Central memory CD4-positive, alpha-beta T cell (primary cell): ENCODE measurements at places on chromosomes 4 and X.

DNA sequence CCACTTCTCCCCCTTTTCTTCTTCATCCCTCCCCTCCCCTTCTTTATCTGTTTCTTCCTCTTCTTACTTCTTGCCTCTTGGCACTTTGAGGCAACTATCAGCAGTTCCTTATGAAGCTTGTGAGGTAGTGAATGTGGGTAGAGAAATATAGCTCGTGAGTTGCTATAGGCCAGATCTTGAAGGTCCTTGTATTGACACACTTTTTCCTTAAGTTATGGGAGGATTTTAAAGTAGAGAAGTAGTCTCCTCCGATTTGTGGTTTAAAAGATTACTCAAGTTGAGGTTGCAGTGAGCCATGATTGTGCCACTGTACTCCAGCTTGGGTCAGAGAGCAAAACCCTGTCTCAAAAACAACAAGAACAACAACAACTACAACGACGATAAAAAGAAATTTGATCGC, 3.4 kb upstream of the RRAGB start:
- DNase-seq, result no peak

DNA sequence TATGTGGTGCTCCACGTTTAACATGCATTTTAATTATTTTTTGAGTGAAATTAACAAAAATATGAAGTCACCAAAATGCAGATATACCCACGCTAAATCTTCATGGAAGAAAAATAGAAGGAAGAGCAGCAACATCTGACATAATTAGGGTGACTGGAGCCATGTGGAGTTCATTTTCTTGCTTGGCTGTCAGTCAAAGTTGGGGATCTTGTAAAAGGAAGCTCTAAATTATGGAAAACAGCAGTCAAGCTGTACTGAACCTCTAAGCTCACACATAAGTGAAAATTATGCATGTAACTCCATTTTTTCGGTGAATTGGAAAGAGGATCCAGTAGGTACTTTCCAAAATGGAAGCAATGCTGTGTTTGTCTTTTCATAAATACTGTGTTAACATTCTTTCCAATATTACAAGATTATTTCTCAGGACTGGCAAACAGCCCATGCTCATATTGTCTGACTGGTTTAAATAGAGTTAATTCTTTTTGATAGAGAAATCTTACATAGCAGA, 9.7 kb upstream of the PDGFC start:
- DNase-seq, result no peak

DNA sequence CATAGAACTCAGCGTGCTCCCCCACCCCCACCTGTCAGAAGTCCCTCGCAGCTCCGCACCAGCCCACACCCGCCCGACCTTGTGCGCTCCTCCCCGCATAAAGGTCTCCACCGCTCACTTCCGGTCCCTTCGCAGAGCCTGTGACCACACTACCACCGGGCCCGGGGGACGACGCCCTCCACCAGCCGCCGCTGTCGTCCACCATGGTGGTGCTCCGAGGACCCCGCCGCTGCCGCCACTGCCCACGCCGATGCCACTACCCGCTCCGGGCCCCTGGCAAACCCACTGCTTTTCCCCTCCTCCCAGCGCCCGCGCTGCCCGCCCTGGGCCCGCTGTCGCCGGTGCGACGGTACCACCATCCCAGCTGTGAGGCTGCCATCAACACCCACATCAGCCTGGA, 79.8 kb upstream of the LANCL3 start:
- DNase-seq, result no peak

- DNase-seq, result no peak
Measured at GRCh38 chr4:6231663-6232165, 31.4 kb upstream of the JAKMIP1 start.

DNA sequence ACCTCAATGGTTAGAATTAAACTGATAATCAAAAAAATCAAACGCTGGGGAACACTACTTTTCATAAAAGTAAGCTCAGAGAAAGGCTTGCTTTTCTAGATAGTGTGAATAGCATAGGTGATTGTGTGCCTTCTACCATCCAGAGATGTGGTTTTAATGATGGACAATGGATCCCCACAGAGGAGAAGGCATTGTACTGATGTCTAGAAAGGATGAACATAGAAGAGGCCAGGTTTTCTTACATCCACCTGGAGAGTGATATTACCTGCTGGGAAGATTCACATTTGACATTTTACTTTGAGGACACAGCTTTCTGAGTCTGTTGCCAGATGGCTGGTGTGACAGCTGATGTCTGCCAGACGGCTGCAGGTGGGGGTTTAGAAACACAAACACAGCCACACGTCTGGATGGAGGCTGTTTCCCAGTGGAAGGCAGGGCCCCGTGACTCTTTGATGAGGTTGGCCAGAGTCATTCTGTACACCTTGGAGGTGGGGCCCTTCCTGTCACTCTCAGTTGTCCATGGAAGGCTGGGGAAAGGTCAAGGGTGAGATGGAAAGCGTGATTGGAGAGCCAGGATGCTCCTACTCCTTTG, 114.4 kb downstream of the PSAPL1 start:
- DNase-seq, result no peak

- no peak for DNase-seq
Measured at GRCh38 chrX:1725472-1725871, 110.6 kb downstream of the ASMT start.

DNA sequence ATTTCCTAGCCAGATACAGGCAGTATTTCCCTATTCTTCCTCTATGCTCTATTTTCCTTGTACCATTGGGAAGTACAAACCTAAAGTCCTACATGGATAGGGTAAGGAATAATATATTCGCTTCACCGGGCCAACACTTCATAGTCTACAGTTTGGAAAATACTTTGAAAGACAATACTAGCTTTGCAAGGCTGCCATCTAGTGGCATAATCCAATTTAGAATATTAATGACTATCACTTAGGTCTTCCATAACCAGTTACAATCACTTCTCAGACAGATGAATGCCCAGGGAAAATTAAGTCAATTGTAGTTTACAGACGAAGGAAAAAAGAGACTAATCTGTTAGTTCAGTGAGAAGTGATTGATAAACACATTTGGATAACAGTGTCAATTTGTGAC, 141.0 kb upstream of the FAM47C start:
- no peak for DNase-seq

DNA sequence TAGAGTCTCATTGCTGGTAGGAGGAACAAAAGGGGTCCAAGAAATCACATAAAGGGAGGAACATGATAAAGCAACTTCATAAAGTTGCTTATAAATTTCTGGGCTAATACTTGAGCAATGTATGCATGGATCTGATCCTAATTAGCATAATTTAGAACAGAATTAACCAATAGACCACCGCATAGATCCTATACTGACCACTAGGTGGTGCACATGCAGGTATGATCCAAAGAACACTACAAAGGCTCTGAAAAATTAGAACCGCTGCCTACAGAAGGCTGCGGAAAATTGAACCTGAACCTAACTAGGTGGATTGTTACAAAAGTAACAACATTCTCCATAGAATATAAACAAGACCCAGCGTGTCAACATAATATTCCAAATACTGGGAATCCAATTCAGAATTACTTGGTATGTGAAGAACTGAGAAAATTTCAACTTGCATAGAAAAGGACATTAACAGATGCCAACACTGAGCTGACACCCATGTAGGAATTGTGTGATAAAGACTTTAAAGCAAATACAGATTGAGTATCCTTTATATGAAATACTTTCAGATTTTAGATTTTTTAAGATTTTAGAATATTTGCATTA, 23.3 kb downstream of the BRCC3 start:
- peak; percentile 35 for DNase-seq

- no peak for DNase-seq
Measured at GRCh38 chr4:48499551-48500066, 9.6 kb downstream of the ZAR1 start.

DNA sequence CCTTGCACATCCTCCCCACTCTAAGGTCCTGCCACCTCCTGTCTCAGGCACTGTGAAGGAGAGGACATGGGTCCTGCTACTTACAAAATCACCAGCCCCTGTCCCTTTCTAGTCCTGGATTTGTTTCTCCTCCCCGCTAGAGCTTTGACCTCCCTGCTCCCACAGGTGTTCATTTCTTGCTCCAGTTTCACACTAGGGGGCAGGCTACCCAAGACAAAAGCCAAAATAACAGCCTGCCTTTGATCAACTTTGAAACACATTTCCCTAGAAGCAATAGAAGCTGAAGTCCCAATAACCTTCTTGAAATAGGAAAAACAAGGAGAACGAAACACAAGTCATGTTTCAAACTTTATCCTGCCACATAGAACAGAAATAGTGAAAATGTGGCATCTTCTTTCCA, 164.4 kb downstream of the QDPR start:
- DNase-seq, result peak; percentile 3

DNA sequence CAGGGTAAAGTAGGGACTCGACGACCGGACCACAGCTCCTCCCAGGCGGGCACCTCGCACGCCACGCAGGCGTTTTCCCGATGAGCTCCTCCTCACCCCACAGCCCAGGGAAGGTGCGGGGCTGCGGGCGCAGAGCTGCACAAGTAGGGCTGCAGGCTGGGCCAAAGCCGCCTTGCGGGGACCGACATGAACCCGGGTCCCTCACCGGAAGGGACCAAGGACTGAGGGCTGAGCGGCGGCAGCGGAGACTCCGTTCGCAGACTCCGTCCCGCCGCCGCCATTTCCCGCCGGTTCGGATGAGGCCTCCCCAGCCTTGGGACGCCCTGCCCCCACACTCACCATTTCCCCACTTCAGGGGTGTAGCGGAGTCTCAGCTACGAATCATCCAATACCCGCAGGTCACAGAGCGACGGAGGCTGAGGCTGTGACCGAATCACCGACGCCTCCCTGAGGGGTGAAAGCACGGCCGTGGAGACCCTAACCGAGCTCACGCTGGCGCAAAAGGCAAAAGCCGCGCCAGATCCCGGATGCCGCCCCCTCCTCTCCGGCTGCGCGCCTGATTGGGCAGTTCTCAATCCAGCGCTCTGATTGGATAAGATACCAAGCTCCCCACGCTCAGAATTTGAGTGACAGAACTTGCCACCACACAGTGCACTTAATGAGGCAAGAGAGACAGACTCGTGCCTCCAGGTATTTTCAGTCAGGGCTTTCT, at the start of gene ZNF732:
TSS of gene ZNF732 (minus strand) at position 506 of the 712 bp plus-strand sequence. CDS start at position 342, 164 bp downstream.
- DNase-seq, result no peak

DNA sequence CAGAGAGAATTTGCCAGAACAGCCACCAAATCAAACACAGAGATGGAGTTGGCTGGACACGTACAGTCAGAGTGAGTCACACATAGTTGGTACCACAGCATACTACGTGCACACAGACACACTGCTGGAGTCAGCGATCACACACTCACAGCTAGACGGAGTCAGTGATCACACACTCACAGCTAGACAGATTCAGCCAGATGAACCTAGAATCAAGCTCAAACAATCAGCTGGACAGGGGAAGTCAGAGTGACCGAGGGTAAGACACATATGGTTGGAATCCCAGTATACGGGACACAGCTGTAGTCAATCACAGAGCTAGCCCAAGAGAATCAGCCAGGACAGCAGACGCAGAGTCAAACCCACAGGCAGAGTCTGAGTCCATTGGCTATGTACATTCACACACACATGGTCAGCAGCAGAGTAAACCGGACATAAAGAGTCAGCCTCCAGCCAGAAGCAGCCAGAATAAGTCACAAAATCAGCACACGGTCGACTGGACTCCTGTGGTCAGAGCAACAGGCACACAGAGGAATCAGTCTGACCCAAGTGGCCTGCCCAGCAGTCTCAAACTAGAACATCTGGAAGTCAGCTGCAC, 4.6 kb downstream of the SLC38A5 start:
- DNase-seq, result no peak

GRCh38 chrX:15073313-15073712, 196.6 kb downstream of the ASB9 start:
- DNase-seq, result no peak

GRCh38 chr4:85489273-85489981, 14.5 kb downstream of the ARHGAP24 start:
- DNase-seq, result no peak

DNA sequence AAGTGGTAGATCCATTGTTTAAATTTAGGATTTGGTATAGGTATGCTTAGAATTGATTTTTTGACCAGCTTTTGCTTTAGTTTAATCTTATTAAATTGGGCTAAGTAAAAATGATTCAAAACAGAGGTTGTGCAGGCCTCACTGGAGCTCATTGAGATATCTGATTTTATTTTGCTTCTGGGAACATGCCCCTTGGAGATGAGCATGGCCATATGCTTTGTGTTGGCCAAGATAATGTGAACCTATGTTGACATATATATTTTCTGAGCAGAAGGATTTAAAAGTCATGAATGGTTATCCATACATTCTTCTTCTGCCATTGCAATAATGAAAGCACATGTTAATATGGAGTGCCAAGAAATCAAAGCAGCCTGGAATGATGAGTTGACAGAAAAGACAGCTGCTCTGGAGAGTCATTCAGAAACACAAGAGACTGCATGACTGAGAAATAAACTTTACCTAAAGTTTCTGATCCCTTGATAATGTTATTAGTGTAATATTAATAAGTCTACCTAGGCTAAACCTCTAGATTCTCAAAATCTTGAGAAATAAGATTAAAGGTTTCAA, 489.7 kb upstream of the GNPDA2 start:
- no peak for DNase-seq

GRCh38 chr4:109419679-109420078, 13.9 kb upstream of the SEC24B start:
- DNase-seq, result no peak

- DNase-seq, result no peak
Measured at GRCh38 chr4:98481167-98481566, 177.2 kb downstream of the TSPAN5 start.

GRCh38 chrX:81405781-81406180, 203.9 kb downstream of the SH3BGRL start:
- no peak for DNase-seq

DNA sequence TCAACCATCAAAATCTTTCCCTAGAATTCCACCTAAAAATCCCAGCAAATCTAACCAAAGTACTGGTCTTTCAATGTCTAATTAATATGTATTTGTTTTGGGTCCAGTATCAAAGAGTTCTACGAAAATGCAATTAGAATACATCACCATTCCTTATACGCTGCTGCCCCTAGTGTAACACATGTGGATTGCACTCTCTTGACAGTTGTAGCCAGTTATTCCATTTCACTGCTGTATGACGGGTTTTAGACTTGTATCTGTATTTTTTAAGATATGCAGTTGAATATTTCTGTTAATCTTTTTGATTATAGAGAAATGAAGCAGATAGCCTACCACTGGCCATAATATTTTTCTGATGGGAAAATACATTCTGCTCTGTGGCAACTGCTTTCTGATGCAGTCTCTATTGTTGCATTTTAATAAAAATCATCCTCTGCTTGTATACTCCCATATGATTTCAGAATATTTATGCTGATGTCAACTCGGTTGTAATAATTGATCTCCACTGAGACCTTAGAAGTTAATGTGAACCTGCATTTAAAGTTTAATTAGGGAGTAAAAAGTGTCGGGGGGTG, 17.1 kb upstream of the PAGE2B start:
- DNase-seq, result peak; percentile 23

- DNase-seq, result no peak
Measured at GRCh38 chr4:54440394-54441136, 211.5 kb downstream of the PDGFRA start.

DNA sequence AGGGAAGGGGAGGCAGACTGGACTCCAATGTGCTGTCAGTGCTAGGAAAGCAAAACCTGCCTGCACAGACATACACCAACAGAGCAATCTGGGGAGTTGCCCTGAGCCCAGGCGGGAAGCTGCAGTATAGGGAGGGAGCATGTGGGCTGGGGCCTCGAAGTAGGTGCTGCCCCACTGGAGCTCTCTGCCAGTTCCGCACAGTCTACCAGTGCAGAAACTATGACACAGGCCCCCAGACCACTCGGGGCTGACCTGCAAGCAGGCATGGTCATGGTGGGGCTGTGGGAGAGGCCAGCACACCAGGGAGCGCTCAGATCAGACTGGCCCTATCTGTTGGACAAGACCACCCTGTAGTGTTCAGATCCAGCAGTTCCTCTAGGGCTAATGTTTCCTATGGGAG, 344.1 kb upstream of the TRAM1L1 start:
- DNase-seq, result no peak
